DMS 273 treated with DMSO at 0.1 percent for 48 hours (cell line): ENCODE measurements at places on chromosomes 4 and X.
A peak's percentile ranks its signal among the peaks of the same experiment; 100 is the strongest.

GRCh38 chrX:23369027-23369426, 34.4 kb downstream of the PTCHD1 start:
- DNase-seq = no peak

DNA sequence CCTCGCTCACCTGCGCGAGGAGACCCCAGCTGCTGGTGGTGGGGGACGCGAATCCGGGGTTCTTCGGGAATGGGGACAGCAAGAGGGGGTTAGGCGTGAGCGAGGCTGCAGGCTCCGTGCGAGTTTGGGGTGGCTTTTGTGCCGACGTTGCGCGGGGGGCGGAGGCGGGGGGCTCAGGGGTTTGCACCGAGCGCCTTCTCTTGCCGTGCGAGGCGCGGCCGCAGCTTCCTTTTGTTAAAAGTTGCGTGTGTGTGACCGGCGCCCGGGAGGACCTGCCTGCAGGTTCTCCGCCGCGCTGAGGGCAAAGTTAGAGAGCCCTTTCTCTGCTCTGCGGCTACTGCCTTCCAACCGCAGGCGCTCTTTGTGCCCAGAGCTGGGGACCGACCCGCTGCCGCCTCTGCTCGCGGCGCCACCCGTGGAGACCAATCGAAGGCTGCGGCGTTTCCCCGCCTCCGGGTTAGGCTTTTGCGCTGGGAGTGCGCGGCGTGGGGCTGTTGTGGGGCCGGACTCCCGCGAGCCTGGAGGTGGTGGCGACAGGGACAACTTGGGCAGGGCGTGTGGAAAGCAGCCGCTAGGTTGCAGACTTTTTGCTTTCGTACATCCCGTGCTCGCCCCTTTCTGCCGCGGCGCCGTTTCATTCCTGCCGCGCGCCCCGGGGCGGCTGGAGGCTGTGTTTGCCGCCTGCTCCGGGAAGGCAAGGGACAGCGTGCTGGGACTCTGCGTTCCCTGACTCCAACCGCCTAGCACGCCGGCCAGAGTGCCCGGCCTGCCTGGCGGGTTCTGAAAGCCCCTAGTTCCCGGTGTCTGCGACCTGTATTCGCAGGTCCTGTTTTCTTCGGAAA, 716 bp downstream of the KIT start:
- DNase-seq = no peak

DNA sequence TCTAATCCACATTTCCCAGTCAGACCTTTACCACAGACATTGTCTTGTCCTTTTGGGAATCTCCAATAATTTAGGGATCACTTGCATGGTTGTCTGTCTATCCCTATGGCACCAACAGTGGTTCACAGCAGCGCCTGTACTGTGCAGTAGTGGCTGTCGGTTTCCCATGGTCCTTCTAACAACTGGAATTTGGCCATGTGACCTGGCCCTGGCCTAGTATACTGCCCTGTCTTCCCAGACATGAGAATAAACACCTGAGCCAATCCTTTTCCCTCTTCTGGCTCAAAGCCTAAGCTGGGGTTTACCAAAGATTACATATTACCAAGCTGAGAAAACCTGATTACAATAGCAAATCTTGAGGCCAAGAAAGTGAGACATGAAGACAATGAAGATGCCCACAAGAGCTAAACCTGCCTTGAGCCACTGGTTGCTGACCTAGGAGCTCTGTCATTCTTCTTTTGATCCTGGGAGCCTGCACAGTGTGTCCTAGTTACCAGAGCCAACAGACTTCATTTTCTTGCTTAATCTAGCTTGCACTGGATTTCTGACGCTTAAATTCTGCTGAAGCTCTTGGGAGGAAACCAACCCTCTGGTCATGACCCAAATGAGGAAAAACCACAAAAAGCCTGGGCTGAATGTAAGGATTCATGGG, 92.1 kb downstream of the SCD5 start:
- no peak for DNase-seq

- no peak for DNase-seq
Observed at GRCh38 chr4:183391204-183391603, 53.2 kb upstream of the CDKN2AIP start.

- no peak for DNase-seq
Observed at GRCh38 chr4:176034936-176035335, 30.7 kb upstream of the WDR17 start.

GRCh38 chrX:84240848-84241565, 53.0 kb upstream of the RPS6KA6 start:
- no peak for DNase-seq

DNA sequence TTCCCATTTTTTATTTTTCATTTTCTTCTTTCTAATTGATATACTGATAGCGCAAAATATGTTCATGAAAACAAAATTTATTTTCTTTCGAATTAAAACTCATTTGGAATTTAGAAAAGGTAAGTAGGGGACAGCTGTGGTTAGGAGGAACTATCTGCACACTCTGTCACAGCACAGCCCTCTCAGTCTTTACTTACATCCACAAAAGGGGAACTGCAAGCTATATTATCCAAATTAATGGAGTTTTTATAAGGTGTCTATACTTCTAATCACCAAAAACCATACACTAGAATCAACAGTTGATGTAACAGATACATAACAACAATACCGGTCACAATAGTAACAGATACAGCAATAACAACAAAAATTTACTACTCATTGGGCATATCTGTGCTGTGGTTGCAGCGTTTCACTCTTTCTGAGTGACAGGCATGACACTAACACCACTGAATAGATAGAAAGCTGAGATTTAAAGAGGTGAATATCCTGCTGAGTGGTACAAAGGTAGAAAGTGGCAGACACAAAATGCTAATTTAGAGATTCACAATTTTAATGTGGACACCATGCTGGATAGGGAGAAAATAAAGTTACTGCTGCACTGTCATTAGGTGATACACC, 160.7 kb downstream of the PPP3CA start:
- DNase-seq = no peak

DNA sequence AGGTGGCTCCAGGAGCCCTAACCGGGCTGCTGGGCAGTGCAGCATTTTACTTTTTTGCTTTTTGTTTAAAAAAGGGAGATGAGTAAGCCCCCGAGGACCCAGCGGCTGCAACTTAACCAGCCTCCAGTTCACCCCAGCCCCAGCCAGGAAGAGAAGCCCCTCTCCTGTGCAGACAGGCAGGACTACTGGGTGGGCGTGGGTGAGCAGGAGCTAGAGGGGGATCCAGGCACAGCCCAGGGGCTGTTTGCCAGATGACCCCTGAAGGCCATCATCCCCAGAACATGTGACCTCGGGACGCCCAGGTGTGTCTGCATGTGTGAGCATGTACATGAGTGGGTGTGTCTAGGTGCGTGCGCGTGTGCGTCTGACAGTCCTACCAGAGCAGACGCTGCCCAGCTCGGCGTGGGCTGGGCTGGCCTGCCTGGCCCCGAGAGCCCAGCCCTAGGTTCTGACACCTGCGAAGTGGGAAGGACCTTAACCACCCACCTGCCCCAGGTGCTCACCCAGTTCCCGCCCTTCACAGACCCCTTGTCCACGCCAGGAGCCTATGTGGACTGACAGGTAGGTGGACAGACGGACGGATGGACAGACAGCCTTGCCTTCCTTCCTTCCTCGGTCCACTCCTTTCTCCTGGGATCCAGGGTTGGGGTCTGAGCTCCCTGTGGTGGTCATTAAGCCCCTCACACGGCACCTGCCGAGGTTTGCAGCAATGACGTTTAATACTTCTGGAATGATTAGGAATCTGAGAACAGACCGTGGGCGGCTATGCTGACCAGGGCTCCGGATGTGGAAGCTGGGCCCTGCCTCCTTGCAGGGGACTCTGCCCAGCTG, 7.8 kb upstream of the HAUS3 start:
- DNase-seq = no peak

DNA sequence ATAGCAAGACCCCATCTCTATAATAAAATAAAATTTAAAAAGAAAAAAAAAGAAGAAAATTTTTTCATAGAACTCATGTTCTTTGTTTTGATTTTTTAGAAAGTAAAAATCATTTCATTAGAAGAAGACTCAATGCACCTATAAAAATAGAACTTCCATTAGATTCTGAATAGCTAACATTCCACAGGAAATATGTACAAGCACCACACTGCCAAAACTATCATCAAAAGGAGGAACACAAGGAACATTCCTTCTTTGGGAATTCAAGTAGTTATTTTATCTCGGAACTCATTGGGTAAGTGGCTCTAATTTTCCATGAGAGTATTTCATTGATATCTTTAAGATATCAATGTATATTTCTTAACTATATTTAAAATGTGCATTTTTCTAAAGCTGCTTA, 157.6 kb downstream of the CAMK2D start:
- no peak for DNase-seq

GRCh38 chr4:46946919-46947536, 38.0 kb upstream of the COX7B2 start:
- no peak for DNase-seq

GRCh38 chr4:82667761-82668480, 106.1 kb upstream of the TMEM150C start:
- no peak for DNase-seq

DNA sequence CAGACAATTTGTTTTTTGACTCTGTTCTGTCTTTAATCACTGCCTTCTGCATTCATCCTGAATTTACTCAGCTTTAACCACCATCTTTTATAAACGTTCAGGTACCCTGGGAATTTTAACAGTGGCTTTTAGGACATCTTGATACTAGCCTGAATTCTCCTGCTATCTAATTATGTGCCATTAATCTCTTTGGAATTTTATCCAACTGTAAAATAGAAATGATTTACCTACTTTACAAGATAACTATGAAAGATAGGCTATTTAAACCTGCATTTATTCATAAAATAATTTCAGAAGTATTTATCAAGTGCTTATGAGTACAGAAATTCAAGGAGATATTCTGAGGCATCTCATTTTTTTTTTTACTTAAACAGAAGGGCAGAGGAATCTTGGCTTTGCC, 146.5 kb upstream of the PLAC1 start:
- no peak for DNase-seq

- DNase-seq = no peak
Observed at GRCh38 chr4:41213625-41214135, 662 bp downstream of the APBB2 start.

GRCh38 chrX:103629318-103630170, 769 bp downstream of the TCEAL1 start:
- no peak for DNase-seq

DNA sequence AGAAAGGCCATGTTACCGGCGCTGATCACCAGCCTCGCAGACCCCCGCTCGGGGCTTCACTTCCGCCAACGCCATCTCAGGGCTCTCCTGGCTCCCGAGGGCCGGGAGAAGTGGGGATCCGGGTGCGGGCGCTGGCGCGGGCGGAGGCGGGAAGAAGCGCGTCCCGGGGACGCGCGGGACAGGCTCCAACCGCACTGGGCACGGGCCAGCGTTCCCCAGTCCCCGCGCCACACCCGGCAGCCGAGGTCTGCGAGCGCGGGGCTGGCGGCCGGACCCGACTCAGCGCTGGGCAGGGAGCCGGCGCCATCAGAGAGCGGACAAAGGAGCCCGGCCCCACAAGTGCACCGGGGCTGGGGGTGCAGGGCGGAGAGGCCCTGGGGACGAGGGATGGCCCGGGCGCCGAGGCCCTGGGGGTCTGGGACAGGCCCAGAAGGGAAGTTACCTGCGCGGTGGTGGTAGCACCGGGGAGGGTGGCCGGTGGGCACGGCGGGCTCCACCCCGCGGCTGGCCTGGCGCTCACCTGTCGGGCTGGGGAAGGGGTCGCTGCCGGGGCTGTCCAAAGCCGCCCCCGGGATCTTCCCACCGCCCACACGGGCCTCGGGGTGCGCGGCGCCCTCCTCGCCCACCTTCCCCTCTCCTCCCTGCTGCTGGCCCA, 449 bp downstream of the CTPS2 start:
- DNase-seq = no peak

DNA sequence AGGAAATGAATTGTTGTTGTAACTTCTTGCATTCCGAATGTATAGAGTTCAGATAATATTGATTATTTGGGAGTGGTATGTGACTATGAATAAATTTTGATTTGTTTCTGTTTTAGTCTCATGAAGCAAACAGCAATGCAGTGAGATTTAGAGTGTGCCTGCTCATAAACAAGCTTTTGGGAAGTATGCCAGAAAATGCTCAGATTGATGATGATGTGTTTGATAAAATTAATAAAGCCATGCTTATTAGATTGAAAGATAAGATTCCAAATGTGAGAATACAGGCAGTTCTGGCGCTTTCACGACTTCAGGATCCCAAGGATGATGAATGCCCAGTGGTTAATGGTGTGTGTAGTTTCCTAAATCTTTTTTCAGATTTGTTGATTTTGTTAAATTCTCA, 2.0 kb downstream of the NCAPG start:
- no peak for DNase-seq

DNA sequence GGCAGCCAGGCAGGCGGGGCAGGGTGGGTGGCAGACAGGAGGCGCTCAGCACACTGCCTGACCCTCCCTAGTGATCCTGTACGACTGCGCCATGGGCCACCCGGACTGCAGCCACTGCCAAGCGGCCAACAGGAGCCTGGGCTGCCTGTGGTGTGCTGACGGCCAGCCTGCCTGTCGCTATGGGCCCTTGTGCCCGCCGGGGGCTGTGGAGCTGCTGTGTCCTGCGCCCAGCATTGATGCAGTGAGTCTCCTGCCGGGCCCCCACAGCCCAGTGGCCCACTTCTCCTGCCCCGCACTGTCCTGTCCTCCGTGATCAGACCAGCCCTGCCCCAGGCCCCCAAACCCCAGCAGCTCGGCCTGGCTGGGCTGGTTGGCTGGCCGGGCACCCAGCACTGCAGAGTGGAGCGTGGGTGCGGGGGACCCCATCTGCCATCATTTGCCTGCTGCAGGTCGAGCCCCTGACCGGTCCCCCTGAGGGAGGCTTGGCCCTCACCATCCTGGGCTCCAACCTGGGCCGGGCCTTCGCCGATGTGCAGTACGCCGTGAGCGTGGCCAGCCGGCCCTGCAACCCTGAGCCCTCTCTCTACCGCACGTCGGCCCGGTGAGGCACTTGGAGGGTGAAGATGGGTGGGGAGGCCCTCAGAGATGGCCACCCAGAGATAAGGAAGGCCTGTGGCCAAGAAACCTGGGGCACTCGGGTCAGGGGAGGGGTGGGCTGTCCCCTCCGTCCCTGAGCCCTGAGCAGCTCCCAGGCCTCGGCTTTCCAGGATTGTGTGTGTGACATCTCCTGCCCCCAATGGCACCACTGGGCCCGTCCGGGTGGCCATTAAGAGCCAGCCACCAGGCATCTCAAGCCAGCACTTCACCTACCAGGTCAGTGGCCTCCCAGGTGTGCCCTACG, 7.6 kb downstream of the PLXNB3 start:
- DNase-seq = no peak

- DNase-seq = no peak
Observed at GRCh38 chrX:68865300-68865699, 36.5 kb downstream of the EFNB1 start.

- no peak for DNase-seq
Observed at GRCh38 chr4:726235-726787, 20.7 kb downstream of the PCGF3 start.

GRCh38 chr4:117084866-117085701, at the start of gene TRAM1L1:
TSS of gene TRAM1L1 (minus strand) at chr4:117085576. CDS start at chr4:117085393, 183 bp downstream.
- peak; percentile 7 for DNase-seq

GRCh38 chrX:45801554-45801953, 600.9 kb upstream of the DIPK2B start:
- DNase-seq = no peak
